ENCODE measurements at places on chromosomes 6 and 20.
A peak's percentile ranks its signal among the peaks of the same experiment; 100 is the strongest.

DNA sequence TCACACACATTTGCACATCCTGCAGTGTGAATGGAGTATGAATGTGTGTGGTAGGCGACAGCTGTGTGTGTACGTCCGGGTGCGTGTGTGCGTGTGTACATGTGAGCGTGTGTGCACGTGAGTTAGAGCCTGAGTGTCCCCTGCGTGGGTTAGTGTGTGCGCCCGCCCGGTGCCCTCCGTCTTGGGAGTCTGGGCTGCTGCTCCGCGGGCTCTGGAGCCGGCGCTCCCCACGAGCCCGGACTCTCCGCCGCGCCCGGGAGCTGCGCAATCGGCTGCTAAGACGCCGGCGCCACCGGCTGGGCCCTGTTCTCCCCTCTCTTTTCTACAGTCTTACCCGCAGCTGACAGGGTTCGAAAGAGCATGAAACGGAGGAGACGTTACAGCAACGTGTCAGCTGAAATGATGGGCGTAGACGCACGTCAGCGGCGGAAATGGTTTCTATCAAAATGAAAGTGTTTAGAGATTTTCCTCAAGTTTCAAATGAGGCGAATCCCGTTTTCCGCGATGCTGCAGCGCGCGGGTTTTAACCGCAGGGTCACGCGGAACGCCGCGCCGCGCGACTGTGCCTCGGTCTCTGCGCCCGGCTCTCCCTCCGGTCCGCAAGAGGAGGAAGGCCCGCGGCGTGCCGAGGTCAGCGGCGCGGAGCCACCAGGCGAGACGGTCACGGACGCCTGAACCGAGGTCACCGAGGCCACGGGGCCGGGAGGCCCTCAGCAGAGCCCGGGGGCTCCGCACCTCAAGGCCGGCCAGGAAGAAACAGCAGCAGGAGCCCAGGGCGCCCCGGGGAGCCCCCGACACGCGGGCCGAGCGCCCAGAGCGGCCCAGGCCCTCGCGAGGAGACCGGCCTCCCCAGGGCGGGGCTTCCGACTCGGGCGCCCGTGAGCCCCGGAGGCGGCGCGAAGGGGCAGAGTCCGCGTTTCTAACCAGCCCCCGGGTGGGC, 95.3 kb upstream of the BHLHE23 start:
- no peak for DNase-seq

DNA sequence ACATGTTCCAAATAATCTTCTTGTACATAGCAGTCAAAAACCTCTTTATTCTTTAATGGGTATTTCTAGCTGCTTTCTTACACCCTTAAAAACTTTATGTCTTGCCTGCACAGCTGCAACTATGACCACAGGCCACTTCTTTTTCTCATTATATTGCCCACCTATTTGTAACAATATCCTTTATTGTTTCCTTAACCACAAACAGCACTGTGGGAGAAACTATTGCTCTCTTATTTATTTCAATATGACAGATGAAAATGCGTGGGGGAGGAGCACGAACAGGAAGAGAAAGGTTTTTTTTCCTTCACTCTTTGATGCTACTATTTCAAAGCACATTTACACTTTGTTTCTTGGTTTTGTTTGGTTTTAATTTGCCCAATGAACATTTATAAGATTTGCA, 253.5 kb downstream of the GJA1 start:
- DNase-seq: no peak

DNA sequence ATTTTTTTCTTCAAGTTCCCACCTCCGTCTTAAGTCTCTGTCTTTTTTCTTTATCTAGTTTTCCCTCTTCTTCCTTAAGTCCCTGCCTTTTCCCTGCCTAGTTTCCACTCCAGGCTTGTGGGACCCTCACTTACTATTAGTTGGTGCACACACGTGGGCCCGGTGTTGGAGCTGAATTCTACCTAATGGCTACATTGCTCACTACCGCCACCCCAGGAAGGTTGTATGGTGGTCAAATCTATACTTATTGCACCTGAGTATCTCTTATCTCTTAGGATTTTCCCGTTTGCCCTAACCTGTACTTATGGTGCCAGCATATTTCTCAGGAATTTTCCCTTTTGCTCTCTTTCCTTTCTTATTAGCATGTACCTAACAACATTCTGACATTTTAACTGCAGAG, 692.8 kb downstream of the EPM2A start:
- no peak for DNase-seq

GRCh38 chr6:1613346-1613687, 3.6 kb downstream of the FOXC1 start:
- DNase-seq: no peak

- no peak for DNase-seq
Measured at GRCh38 chr20:63970714-63971431, 1.1 kb upstream of the ZNF512B start.

- DNase-seq: no peak
Measured at GRCh38 chr20:60700728-60701127, 551.3 kb upstream of the CDH4 start.

DNA sequence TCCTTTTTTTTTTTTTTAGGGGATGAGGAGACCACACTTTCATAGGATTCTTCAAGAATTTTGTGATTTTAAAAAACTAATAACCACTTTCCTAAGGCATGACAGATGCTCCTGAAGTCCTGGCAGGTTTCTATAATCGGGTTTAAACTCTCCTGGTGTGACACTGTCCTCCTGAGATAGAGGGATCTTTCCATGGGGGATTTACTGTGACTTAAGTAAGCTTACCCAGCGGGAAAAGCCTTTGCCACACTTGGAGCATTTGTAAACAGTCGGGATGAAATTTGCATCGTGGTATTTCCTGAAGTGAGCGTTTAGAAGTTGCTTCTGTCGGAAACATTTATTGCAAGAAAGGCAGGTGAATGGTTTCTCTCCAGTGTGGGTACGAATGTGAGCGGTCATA, 16.6 kb downstream of the CTCFL start:
- no peak for DNase-seq

- DNase-seq: no peak
Measured at GRCh38 chr6:167577891-167578361, 248.8 kb upstream of the AFDN start.

- no peak for DNase-seq
Measured at GRCh38 chr6:105810105-105810921, 275.8 kb upstream of the PRDM1 start.

GRCh38 chr6:53233309-53233708, 84.7 kb upstream of the GCM1 start:
- DNase-seq: no peak

DNA sequence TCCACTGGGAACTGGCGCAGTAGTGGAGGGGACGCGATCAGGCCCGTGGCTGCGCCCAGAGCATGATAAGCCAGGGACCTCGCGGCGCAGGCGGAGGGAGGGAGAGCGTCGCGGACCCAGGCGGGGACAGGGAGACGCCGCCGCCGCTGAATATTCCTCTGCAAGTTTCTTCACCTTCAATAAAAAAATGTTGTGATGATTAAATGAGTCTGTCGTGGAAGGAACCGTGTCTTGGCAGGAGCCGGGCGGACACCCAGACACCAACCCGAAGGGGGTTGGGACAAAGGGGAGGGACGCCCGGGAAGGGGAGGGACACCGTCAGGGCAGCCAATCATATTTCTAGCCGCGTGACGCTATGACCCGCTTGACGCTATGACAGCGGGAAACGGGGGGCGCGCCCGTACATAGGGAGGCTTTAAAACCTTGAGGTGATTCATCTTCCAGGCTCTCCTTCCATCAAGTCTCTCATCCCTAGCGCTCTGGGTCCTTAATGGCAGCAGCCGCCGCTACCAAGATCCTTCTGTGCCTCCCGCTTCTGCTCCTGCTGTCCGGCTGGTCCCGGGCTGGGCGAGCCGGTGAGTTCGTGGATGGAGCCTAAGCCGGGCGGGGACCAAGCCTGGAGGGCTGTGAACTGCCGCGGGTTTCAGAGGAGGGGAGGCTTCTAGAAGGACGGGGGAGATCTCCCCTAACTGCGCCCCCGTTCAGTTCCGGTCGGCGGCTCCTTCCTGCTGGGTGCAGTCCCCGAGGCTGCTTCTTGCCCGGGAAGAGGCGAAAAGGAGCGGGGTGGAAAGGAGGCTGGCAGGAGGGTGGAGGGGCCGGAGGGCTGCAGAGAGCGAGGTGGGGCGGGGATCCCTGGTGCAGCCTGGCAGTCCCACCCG, at the start of gene ULBP2:
ULBP2 (plus strand) TSS at position 432 of the 878 bp plus-strand sequence; CDS start at position 491, 59 bp downstream.
- peak; percentile 59 for DNase-seq

DNA sequence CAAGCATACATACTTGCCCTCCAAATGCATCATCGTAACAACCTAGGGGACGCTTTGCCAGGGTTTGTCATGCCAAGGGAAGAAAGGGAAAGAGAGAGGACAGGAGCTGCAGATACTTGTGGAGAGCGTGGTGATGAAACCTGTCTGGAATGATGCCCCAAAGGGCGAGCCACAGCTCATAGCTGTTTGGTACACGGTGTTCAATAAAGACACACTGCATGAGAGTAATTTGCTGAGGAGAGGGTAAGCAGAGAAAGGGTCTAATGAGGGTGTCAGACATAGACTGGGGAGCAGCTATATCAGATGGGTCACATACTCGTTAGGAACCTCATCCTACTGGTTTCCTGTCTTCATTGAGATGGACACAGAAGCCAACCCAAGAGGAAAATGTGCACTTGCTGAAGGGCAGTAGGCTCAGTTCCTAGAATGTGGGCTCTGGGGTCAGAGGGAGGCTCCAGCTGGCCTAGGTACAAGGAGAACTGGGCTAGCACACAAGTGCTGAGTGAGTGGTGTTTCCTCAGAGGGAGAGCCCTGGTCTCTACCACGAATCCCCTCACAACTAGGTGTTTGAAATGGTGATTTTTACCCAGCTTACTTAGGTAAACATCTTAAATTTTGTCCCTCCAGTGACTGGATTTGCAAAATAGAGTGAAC, 5.2 kb upstream of the FOXO3 start:
- no peak for DNase-seq

- peak; percentile 76 for DNase-seq
Measured at GRCh38 chr6:162856885-162857284, 129.1 kb downstream of the PACRG start.

DNA sequence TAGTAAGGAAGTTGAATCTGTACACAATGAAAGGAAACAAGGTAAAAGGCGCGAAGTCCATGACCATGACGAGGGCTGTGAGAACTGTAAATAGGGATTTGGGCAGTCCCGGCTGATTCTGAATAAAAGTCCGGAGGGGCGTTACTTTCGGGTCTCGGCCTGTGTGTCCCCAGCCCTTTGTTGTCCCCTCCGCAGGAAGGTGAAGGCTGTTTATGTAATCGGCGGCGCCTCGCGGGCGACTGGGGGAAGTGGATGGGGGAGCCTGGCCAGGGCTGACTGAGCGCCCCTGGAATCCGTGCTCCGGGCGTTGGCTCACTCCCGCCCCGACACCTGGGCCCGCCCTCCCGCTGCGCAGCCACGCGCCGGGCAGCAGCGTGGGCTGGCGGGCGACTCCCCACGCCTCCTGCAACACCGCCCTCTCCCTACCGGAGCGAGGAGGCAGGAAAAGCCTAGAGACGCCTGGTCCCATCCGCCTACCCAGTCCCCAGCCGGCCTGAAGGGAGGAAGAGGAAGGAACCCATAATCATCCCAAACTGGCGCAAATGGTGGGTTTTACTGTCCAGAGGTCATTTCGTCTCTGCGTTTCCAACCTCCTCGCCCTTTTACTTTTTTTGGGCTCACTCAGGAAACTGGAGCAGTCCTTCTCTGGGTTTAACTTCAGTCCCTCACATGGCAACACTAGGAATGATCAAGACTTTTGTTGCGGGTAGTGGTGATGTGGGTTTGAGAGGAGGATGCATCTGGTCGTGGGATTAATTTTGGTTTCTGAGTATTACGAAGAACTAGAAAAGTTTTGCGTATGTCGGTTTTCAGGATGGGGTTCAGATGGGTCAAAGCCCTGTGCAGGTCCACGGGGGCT, 12.1 kb downstream of the TRIM31 start:
- DNase-seq: no peak

GRCh38 chr6:38933426-38933825, 115.2 kb upstream of the GLP1R start:
- DNase-seq: no peak

GRCh38 chr6:90818163-90818562, 231.3 kb upstream of the MAP3K7 start:
- DNase-seq: no peak

DNA sequence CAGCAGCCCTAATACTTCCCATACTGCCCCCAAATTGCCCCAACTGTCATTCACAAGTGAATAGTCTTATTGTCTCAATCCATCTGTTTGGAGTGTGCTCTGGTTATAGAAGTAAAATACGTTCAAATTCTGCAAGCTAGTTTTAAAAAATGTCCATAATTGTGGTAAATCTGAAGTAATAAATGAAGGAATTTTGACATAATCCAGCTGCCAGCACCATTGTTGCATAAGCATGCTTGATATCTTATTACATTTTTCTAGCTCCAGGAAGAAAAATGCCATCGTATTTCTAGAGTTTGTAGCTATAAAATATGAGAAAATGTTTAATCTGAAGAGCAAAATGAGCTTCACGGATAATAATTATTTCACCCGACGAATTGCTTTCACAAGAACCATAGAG, 664.7 kb downstream of the RFPL4B start:
- no peak for DNase-seq

GRCh38 chr6:44558832-44559251, 171.3 kb downstream of the CDC5L start:
- DNase-seq: no peak

GRCh38 chr6:111888928-111889695, 15.9 kb upstream of the FYN start:
- peak; percentile 33 for DNase-seq

GRCh38 chr6:131488780-131489179, 84.2 kb upstream of the ARG1 start:
- DNase-seq: no peak

DNA sequence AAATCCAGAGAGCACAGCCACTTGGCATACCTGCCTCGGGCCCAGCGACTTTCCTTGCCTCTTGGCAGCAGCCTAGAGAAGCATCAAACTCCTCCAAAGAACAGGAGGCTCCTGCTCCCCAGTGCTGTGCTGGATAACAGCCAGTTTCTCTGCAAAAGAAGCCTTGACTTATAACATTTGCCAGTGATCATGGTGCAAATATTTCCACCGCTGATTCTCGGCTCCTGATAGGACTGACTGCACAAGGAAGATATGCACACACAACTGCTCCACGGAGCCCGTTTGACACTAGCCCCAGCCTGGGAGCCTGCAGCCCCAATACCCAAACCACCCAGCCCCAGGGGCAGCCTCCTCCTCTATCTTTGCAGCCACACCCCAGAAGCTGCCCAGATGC, 17.5 kb downstream of the ACSS1 start:
- no peak for DNase-seq

DNA sequence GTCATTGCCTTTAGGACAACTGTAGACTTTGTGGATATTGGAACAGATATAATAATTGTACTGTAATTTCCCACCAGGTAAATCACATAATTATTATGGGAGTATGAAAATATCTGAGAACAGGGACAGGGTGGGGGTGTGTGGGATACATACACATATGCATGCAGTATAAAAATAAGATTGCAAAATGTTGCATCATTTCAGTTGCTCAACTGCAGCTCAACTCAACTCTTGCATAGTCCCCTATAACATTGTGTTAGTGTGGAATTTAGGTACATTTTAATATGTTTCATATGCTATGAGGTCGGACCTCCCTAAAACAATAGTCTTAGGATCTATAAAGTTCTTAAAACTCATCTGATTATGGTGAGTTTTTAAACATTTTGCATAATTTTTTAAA, 275.0 kb upstream of the FLRT3 start:
- DNase-seq: no peak

Measured in left renal pelvis (tissue), 4 donors.